ENCODE measurements at places on chromosomes 7 and 10.

DNA sequence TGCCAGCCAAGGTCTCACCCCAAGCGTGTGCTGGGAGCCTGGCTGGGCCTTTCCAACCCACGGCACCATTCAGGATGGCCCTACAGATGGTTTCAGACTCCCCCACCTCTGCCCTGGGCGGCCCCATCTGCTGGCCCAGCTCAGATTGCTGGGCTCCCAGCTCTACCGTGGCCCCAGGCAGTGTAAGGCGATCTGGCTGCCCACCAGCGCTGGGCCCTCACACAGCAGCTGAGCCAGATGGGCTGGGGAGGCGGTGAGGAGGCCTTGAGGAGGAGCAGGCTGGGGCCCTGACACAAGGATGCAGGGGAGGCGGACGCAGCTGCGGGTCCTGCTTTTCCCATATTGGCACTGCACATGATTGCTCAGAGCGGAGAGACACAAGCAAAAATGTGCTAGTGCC lies 162.8 kb downstream of the NRF1 start:
- no peak for DNase-seq

- DNase-seq = no peak
Observed at GRCh38 chr7:35792873-35793489, 7.9 kb upstream of the SEPTIN7 start.

- no peak for DNase-seq
Observed at GRCh38 chr7:109111086-109111485, 541.4 kb downstream of the DNAJB9 start.

- no peak for DNase-seq
Observed at GRCh38 chr10:11483201-11484148, 128.0 kb downstream of the USP6NL start.

- no peak for DNase-seq
Observed at GRCh38 chr10:68446179-68446578, 25.6 kb downstream of the DNA2 start.

GRCh38 chr10:1377740-1378397 lies 321.7 kb downstream of the WDR37 start:
- peak; percentile 18 for DNase-seq

- DNase-seq = no peak
Observed at GRCh38 chr7:31997423-31997822, 72.8 kb downstream of the PDE1C start.

- DNase-seq = no peak
Observed at GRCh38 chr7:24341691-24342413, 57.9 kb downstream of the NPY start.

- no peak for DNase-seq
Observed at GRCh38 chr10:129898706-129899268, 65.3 kb downstream of the EBF3 start.

- no peak for DNase-seq
Observed at GRCh38 chr7:29989257-29989995, at the start of gene SCRN1. Gene SCRN1 (minus strand): TSS chr7:29989801. CDS start chr7:29969067, 20,734 bp downstream.

DNA sequence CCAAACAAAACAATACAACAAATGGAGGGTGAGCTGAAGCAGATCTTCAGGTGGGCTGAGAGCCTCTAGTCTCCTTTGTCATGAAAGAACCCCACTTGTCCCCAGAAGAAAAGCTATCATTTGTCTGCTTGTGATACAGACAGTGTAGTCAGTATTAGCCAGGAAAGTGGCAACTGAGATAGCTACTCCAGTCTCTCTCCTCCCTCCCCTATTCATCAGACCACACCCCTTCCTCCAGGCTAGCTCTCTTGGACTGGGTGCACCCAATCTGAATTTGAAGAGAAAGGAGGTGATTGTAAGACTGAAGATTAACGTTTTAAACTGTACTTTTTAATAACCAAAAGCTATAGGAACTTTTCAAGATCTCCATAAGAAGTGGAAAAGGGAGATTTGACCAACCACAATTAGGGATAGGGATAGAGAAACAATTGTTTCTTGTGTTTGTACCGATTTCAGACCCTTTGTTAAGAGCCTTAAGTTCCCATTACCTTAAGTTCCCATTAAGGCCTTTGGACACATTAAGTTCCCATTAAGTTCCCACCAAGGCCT lies 14.1 kb downstream of the BMPR1A start:
- DNase-seq = no peak

DNA sequence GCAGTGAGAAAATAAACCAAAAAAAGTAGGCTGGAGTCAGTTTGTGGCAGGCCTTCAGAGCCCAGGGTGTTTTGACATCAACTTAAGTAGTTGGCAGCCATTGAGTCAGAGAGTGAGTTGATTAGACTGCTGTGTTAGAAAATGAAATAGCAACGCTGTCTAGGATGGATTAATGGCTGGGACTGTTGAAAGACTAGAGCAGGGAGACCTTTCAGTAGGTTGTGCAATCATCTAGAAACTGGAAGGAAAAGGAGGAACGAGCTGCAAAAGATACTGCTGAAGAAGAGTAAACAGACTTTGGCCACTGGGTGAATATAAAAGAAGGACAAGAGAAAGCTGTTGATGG lies 28.6 kb upstream of the TRIL start:
- DNase-seq = no peak

GRCh38 chr7:127813991-127814541 lies 162.1 kb downstream of the SND1 start:
- DNase-seq = no peak

DNA sequence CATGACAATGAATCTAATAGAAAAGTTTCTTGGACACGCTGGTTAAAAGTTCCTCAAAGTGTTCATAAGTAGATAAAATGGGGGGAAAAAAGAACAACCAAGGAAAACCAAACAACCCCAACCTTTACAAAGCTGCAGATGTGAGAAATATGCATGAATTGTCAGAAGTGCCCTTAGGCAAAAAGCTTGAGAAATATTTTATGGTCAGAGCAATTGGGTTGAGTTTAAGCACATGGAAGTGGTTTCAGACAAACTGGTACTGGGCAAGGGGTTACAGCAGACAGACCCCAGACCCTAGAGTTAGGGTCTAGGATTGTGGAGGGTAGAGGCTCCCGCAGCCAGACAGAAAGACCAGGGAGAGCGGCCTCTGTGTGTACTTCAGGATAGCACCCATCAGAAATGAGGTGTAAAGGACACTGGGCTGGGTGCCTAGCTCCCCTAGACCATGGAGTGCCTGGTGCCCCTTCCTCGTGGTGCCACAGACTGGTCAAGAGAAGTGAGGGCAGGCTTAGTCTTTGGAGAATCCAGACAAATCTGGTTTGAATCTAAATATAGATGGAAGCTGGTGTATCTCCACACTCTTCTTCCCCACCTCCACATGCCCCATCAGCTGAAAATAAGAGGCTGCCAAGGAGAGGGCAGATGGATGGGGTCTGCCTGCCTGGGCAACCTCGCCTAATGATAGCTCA lies 37.3 kb downstream of the PNLIPRP2 start:
- DNase-seq = no peak

DNA sequence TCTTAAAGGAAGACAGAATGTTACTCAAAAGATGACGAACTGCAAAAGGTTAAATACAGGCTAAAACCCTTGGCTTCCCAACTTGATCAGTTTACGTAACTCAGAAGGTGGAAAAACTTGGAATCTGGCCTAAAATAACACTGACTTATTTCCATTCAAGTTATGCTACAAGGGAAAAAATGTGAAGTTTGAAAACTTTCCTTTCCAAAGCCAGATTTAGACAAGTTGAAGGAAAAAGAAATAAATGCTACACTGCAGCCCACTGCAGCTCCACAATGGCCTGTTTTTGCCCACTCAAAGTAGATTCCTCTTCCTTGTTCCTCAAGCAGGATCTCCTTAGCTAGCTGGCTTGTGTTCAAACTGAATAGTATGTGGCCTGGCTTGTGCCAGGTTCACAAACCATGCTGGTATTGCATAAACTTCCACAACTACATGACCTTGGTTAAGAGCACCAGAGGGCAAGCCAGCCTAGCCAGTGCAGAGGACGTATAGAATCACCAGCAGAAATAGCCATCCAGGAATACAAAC lies 166.2 kb downstream of the CPEB3 start:
- DNase-seq = no peak

DNA sequence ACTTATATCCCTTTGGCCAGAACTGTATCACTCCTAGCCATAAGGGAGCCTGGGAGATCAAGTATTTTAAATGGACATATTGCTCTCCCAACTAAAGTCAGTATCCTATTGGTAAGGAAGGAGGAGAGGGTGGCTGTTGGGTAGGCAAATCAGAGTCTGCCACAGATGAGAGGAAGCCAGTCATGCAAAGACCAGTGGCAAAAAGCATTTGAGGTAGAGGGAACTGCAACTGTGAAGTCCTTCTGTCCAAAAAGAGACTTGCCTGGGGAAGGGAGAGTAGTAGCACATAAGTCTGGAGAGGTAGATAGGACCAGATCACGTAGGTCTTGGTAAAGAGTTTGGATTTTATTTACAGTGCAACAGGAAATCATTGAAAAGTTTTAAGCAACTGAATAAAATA lies 8.8 kb upstream of the CCNJ start:
- DNase-seq = no peak

DNA sequence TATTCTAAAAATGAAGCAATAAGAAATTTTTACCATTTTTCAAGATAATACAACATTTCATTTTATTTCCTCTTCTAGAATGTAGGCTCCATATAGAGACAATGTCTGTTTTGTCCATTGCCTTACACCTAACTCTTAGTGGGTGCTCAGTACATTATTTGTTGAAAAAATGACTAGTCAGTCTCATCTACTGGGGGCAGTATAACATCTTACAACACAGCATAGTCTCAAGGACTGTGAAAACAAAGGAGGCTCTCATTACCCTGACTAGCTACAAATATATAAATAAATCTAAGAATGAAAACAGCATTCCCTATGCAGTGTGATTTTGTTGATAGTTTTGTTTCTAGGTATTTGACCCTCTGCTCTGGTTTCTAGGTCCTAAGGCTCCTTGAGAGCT lies 11.6 kb downstream of the CRPPA start:
- no peak for DNase-seq

DNA sequence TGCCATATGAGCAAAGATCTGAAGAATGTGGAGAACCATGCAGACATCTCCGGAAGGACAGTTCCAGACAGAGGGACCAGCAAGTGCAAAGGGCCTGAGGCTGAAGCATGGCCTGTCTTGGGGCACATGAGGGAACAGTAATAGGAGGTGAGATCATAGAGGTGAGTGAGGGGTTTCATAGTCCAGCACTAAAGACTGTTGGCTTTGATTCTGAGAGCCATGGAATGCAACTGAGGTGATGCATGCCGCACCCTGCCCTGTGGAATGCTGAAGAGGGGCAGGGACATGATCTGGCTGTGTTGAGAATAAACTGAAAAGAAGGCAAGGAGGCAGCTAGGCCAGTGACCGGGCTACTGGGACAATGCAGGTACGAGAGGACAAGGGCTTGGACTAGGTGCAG lies 253.1 kb upstream of the KLF14 start:
- DNase-seq = no peak

DNA sequence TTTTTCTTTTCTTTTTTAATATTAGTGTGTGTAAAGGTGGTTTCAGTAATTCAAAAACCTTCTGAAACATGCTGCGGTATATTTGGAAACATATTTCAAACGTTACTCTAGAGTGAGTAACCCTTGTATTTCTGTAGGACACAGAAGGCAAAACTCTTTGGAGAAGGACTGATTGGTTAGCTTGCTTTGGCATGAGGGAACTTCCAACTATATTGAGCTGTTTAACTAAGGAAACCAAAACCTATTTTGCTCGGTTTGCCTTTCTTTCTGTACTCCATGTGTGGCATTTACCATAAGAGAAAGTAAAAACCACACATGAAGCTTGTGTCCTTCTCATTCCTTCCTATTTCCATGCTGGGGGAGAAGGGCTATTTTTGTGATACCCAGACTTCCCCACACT lies 149.8 kb downstream of the DYNC1I1 start:
- no peak for DNase-seq

DNA sequence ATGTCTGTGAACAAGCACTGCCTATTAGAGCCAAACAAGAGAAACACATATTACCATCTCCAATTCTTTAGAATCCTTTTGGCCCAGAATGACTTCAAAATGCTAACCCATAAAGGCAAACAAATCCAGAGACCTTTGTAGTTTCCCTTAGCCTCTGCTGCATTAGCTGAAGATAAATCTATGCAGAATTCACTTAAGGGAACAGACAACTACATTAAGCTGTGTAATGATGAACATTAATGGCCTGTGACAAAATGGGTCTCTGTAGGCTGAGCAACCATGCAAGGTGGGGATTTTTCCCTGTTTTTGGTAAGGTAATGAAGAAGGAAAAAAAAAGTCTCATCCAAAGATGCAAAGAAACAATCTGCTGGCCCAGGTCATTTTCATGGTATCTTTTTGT lies 411.6 kb downstream of the EXOC4 start:
- DNase-seq = no peak

DNA sequence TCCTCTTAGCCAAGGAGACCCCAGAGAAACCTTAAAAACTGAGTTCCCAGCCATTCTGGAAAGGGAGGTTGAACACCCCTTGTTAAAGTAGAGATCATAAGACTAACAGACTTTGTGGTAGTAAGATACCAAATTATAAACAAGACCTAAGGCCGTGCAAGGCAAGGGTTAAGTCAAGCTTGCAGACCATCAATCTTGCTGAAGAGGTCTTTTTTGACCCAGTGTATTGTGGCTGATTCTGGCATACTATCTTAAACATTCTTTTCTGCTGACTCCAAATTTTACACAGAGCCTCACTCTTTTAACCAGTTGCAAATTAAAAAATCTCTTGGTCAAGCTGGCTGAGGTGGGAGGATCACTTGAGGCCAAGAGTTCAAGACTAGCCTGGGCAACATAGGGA lies 1.2 kb upstream of the TBRG4 start:
- DNase-seq = no peak

GRCh38 chr7:32618470-32618869 lies 123.2 kb downstream of the AVL9 start:
- DNase-seq = no peak

- no peak for DNase-seq
Observed at GRCh38 chr10:28366994-28367393, 64.1 kb upstream of the MPP7 start.

GRCh38 chr10:2790396-2791188 lies 276.8 kb upstream of the PFKP start:
- DNase-seq = no peak

- no peak for DNase-seq
Observed at GRCh38 chr10:70937661-70938060, 49.3 kb upstream of the PCBD1 start.

GRCh38 chr10:5951167-5951711 lies 26.1 kb downstream of the IL15RA start:
- DNase-seq = peak; percentile 87

DNA sequence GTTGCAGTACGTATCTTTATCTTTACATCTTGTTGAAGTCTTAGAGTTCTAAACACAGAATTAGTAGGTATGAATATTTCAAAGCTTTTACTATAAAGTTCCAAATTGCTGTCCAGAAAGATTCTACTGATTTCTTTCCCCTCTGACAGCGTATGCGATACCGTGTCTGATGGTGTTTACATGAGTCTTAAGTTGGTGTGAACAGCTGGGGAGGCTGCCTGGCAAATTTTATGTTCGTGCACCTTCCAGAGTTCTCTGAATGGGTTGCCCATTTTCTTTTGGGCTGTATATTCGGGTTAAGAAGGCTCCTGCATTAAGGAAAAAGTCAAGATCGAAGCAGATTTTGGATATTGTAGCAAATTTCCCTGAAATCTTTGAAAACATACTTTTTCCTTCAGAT lies 8.3 kb downstream of the MDH2 start:
- DNase-seq = no peak

- DNase-seq = no peak
Observed at GRCh38 chr7:138834583-138834982, 36.6 kb upstream of the ATP6V0A4 start.

- DNase-seq = no peak
Observed at GRCh38 chr7:103632972-103633371, 187.0 kb upstream of the SLC26A5 start.

Data from ascending aorta (tissue), 2 donors.